Large intestine (tissue), 12 donors: ENCODE measurements at places on chromosomes 4 and X. TPM values are rescaled to one million over a fixed set of nuclear protein-coding genes. Genes with fewer than 3 reads are reported as not detected.
A peak's percentile ranks its signal among the peaks of the same experiment; 100 is the strongest.

- no peak for DNase-seq
Measured at GRCh38 chr4:101604976-101605375, 185.6 kb upstream of the BANK1 start.

GRCh38 chrX:66005830-66006449 is 33.9 kb downstream of the VSIG4 start:
- no peak for DNase-seq

GRCh38 chr4:69786547-69786946 is 26.1 kb upstream of the SULT1B1 start:
- no peak for DNase-seq

DNA sequence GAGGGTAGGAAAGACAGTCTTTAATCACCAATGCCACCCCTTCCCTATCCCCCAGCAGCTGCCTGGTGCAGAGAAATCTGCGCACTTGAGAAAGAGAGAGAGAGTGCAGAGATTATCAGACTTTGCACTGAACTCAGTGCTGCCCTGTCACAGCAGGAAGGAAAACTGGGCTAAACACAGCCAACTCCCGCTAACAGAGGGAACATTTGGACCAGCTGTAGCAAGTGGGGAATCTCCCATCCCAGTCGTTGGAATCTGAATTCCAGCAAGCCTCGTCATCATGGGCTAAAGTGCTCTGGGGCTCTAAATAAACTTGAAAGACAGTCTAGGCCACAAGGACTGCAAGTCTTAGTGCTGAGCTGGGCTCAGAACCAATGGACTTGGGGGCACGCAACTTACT is 168.7 kb downstream of the DLG3 start:
- peak; percentile 43 for DNase-seq

- DNase-seq, result peak; percentile 15
Measured at GRCh38 chr4:143773998-143774895, 73.8 kb upstream of the FREM3 start.

GRCh38 chr4:159950707-159951106 is 847.8 kb downstream of the RAPGEF2 start:
- DNase-seq, result no peak

DNA sequence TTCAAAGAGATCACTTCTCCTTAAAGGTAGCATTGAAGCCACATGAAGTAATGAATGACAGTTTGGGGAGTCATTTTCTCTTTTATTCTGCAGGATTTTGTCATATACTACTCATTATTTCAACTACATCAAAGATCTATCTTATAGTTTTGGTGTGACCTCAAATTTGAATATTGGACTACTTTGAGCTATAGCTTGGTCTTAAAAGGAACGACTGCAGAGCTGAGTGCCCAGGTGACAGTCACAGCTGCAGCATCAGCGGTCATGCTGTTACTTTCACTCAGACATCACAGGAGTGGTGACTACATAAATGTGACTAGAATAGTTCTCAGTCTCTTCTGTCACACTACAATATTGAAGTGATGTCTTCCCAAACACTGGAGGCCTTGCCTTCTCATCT is 10.7 kb upstream of the SPCS3 start:
- DNase-seq, result no peak

DNA sequence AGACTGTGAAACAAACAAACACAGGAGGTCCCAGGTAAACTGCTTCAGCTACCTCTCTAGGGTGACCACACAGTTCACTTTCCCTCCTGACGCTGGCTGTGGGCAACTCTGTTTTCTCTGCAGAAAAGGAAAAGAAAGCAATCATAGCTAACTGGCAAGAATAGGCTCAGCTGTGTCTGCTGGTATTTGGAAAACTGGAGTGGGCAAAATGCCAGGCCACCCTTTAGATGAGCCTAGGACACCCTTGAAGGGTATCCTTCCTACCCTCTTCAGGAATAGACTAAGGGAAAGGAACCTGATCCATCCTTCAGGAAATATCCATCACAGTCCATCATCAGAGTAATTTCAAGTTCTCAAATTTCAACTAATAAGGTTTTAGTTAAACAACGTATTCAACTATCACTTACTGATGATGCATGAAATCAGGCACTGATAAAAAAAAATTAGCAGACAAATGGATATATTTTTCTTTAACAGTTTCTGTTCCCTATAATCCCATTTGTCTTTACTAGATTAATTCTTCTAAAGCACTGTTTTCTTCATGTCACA is 60.9 kb downstream of the CAMK2D start:
- DNase-seq, result no peak

- peak; percentile 9 for DNase-seq
Measured at GRCh38 chrX:23008431-23009099, 8.8 kb downstream of the DDX53 start.

DNA sequence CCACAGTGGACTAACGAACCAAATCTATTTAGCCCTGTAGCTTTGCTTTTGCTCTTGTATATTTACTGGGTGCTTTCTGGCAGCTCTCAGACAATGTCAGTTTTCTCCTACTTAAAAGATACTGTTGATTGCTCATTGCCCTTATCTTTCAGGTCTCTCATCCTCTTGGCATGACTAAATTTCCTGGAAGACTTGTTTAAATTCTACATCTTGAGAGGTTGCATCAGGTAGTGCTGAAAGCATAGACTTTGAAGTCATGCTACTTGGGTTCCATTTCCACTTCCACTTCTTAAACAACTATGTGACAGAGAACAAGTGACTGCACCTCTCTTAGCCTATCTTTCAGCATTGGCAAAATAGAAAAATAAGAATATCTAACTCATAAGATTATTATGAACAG is 8.4 kb downstream of the TDO2 start:
- DNase-seq, result no peak

- DNase-seq, result peak; percentile 78
Measured at GRCh38 chr4:69859140-69859685, 732 bp downstream of the SULT1E1 start.

- no peak for DNase-seq
Measured at GRCh38 chrX:19863212-19863856, 24.1 kb downstream of the SH3KBP1 start.

- DNase-seq, result no peak
Measured at GRCh38 chrX:19867411-19867732, 20.0 kb downstream of the SH3KBP1 start.

GRCh38 chrX:100478714-100479306 is 68.7 kb upstream of the PCDH19 start:
- no peak for DNase-seq

- DNase-seq, result no peak
Measured at GRCh38 chrX:56228914-56229313, 3.2 kb upstream of the KLF8 start.

- DNase-seq, result no peak
Measured at GRCh38 chrX:153765138-153766079, 1.4 kb downstream of the PLXNB3 start.

DNA sequence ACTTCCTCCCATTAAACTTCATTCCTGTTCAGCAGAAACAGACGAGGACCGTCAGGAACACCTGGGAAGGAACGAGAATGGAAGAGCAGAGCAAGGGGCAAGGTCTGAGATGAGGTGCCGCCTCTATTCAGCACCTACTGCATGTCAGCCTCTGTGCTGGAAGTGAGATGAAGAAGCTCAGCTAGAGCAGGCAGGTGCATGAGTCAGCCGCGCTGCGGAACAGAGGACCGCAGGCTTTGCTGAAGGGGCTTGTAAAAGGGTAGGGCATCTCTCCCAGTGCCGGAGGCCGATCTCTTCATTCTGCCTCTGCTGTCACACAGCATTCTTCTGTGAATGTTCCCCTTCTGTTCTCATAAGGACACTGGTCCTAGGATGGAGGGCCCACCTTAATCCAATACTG is 6.1 kb upstream of the ABLIM2 start:
- DNase-seq, result no peak

Gene FHIP1A
- polyA plus RNA-seq, result 5.0 TPM

Gene GAGE13
- not detected for polyA plus RNA-seq

Gene PSAPL1
- 0.49 TPM for polyA plus RNA-seq

Gene TLR2
- 12.1 TPM for polyA plus RNA-seq

Gene NBDY
- 37.1 TPM for polyA plus RNA-seq

Gene AKAP4
- polyA plus RNA-seq, result 0.07 TPM
